CD4-positive, alpha-beta T cell (primary cell): ENCODE measurements at places on chromosomes 6 and 20.

DNA sequence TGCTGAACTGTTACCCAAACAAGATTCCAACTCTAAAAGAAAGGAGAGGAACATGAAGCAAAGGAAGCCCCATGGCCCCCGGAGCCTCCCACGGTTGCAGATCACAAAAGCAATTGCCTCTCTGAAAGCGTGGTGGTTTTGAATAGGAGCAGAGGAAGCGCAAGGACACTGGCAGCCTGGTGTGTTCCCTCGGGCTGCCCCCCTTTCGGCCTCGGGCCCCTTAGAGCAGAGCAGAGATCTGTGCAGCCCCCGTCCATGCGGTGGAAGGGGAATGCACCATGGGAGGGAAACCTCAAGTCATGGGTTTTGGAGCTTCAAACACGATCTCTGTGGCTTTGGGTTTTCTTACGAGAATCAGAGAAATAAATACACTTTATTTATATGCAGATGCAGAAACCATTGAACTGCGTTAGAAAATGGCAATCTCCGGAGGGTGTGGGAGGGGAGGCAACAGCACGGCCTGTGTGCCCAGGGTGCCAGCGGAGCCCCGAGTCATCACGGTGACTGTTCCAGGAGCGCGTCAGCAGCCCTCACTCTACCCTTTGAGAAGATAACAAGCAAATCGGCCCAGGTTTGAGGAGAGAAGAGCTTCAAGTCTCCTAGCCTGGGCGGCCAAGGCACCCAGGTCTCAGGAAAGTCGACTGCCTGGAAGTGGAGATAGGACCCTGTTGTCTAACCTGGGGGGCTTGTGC, 20.5 kb downstream of the FOXF2 start:
- DNase-seq, result no peak

GRCh38 chr20:49288784-49289696, 11.2 kb upstream of the ZNFX1 start:
- DNase-seq, result no peak

DNA sequence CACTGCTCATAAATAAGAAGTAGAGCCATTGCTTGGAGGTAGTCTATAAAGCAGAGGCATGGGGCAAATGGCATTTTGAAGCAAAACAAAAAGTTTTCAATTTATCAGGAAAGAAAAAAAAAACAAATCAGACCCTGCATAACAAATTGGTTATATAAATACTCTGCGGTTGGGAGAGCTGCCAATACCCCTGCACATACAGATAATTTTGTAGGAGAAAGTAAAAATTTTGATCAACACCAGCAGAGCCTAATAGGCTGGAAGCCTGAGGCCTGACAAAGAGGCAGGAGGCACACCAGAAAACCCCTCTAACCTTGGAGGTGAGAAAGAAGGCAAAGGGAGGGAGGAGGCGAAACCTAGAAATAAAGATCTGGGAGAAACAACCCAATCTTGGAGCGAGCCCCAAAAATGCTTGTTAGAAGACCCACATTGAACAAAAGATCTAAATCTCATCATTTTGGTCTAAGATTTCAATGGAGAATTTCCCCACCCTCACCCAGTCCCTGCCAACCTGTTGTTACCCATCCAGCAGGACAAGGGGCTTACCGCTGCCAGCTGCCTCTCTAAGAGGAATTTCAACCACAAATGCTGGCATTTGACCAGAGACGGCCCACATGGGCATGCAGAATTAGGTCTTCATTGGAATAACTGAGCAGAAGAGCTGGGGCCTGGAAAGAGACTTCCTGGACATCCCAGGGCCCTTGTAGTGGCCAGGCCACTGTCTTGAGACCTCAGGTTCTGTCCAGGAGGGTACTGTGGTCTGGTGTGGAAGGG, 28.4 kb downstream of the FOXA2 start:
- no peak for DNase-seq

GRCh38 chr6:150087336-150087735, 18.4 kb upstream of the ULBP3 start:
- DNase-seq, result no peak

DNA sequence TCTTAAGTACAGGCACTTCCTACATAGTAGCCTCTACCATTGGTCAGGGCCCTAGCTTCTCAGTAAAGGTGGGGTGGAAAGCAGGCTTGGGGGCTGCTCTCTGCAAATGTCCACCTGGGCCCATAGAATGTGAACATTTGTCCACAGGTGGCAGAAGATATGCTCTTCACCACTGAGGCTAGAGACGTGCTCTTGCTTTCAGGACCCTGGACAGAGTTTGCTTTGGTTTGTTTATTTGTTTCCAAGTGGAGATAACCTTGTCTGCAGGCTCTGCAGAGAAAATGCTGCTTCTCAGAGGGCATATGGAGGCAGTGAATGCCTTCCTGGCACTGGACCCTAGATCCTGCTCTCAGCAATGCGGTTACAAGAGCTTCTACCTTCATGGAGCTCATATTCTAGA, 129.0 kb downstream of the F13A1 start:
- DNase-seq, result no peak

GRCh38 chr6:30267423-30267822, 54.2 kb upstream of the TRIM26 start:
- DNase-seq, result no peak

GRCh38 chr20:16292226-16292880, 280.9 kb downstream of the KIF16B start:
- no peak for DNase-seq

GRCh38 chr6:17032590-17032987, 69.3 kb upstream of the STMND1 start:
- DNase-seq, result no peak

DNA sequence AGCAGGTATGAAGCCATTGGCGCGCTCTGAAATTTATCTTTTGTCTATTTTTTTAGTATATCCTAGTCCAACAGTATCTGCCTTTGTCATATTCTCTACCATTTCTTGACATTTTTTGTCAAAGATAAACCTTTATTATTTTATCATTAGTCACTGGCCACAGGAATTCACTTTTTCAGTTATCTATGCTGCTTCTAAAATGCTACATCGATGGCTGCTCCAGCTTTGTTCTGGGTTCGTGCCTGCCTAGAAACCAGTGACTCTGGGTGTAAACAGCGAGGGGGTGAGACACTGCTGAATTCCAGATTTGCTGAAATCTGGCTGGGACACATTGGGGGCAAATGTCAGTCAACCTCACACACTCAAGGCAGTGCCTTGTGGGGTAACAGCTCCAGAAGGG, 193.4 kb downstream of the CDC5L start:
- DNase-seq, result no peak

GRCh38 chr6:121143476-121143875, 190.8 kb downstream of the TBC1D32 start:
- DNase-seq, result no peak

GRCh38 chr20:23569570-23569969, 1.3 kb upstream of the CST9L start:
- DNase-seq, result no peak

- no peak for DNase-seq
Observed at GRCh38 chr6:128713461-128713860, 169.5 kb upstream of the LAMA2 start.

DNA sequence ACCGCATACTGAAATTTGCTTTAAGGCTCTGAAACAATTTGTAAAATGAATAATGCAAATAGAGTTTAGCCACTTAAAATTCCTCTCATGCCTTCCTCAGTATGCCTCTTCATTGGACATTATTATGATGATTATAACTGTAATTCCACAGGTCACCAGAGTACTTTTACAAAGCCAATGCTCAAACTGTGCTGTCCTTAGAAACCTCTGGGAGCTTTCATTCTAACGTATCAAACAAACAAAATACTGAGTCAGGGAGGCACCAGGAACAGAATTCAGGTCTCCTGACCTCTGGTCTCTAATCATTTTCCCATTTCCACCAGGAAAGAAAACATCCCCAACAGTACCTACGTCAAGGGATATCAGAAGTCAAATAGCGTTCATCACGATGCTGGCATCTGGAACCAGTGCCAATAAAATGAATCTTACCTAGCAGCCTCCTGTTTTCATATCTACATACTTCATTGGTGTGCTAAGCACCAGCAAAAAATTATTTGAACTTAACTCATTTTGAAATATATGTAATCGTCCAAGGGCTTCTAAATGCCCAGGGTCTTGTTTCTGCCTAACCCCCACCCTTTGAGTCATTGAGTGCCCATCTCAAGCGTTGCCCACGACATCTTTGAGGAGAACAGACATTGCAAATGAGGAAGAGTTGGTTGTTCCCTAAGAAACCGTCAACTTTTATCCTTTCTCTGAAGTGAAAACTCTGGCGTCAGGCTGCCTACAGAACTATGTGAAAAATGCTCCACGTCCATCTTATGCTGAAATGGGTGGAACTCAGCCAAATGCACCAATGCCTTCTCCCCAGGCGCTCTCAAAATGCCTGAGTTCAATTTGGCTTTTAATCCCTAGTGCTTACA, 37.9 kb downstream of the NEDD9 start:
- DNase-seq, result no peak
